ENCODE measurements at places on chromosomes 12 and 14. TPM values are rescaled to one million over a fixed set of nuclear protein-coding genes. Genes with fewer than 3 reads are reported as not detected.

- no peak for DNase-seq
Measured at GRCh38 chr12:103161582-103162362, 204.3 kb downstream of the ASCL1 start.

DNA sequence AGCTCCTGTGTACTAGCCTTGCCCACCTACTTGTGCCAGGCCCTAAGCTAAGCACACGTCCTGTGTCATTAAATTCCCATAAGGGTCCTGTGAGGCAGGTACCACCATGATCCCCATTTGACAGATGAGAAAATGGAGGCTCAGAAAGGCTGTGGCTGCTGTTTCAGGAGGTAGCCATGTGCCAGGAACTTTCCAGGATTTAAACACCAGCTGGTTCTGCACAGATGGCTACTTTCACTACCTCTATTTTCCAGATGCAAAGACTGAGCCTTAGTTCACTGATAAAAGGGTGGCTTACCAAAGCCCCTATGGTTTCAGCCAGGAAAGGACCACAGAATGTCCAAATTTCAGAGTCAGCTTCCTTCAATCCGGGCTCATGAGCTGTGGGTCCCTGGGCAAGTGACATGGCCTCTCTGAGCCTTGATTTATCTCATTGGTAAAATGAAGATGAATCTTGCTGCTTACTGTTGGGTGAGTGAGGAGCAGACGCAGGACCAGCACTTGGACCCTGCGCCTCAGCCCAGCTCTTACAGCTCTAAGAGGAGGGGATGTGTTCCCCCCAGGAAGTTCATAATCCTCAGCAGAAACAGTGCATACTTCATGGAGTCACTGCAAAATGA is 23.5 kb downstream of the CMKLR1 start:
- DNase-seq, result no peak

DNA sequence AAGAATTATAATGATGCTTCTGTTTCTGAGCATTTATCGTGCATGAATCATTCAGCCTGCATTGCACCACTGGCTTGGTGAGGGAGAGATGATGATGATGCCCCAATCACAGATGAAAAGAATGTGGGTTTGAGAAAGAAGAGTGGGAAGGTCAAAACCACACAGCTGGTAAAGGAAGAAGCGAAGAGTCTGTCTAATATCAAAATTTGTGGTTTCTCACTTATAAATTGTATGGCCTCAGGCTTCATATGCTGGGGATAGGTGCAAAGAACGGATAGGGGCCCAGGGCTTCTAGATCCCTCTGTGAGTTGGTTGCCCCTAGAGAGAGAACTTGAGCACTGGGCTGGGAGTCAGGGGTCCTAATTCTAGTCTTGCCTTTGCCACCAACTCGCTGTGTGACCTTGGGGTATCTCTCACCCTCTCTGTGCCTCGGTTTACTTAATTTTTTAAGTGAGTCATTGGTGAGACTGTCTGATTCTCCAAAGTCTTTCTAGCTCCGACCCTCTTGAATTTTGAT is 2.2 kb downstream of the OASL start:
- DNase-seq, result no peak

DNA sequence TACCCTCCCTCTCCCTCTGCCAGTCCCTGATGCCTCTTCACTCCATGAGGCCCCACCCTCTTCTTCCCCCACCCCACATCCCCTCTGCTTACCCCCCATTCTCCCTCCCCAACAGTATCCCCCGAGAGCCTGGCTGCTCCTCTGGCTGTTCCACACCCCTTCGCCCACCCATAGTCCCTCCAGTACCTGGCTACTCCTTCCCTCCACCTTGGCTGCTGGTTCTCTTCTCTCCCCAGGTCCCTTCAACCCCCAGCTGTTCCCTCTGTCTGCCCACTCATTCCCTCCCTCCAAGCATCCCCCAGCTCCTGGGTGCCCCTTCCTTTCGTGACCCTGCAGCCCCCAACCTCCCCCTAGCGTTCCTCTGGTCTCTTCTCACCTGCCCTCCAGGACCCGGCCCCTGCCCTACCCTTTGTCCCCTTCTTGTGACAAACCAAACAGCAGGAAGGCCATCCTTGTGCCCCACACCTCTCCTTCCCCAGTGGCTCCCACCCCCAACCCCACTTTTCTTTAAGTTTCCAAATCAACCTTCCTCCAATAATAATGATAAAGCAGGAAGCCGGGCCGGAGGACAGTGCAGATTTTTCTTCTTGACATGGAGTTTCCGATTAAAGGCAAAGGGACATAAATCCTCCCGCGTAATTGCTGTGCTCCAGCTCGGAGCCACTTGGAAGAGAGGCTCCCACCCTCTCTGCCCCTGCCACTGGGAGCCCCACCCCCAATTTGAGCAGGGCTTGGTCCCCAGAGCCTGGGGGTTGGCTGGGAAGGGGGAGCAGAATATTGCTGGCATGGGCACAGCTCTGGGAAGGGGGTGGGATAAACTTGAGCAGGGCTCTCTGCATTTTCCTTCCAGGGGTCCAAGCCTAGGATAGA is 40.0 kb downstream of the SMUG1 start:
- no peak for DNase-seq

The TMEM119 gene
- 0.48 TPM for total RNA-seq

The DEGS2 gene
- total RNA-seq, result 0.14 TPM

The CCDC60 gene
- not detected for total RNA-seq
